ENCODE measurements at places on chromosomes 7 and 10. TPM values are rescaled to one million over a fixed set of nuclear protein-coding genes. Genes with fewer than 3 reads are reported as not detected.

The ZSCAN21 gene
- 20.3 TPM for total RNA-seq

The KLF6 gene
- 40.2 TPM for total RNA-seq

The NXPH1 gene
- total RNA-seq: 1.0 TPM

The SLC18A3 gene
- 16.7 TPM for total RNA-seq

The TFR2 gene
- 1.7 TPM for total RNA-seq

The FANK1 gene
- 2.4 TPM for total RNA-seq

The PMPCB gene
- total RNA-seq: 64.4 TPM

The GPR26 gene
- not detected for total RNA-seq

- DNase-seq: no peak
Observed at GRCh38 chr7:5441840-5442503, 18.3 kb upstream of the TNRC18 start.

DNA sequence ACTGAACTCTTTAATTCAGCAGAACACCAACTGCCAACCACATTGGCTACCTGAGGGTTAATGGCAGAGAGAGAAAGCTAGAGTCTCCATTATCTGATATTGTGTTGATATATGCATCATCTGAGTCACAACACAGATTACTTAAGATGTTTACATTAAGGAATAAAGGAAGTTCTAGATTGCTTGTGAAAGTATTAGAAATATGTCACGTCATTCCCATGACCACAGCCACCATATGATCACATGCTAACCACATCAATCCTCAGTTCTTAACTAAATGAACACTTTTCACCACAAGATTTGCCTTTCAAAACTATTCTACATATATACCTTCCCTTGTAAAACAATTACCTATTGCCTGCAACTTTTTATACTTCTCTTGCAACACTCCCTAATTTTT lies 337.9 kb downstream of the FGFR2 start:
- DNase-seq: no peak

DNA sequence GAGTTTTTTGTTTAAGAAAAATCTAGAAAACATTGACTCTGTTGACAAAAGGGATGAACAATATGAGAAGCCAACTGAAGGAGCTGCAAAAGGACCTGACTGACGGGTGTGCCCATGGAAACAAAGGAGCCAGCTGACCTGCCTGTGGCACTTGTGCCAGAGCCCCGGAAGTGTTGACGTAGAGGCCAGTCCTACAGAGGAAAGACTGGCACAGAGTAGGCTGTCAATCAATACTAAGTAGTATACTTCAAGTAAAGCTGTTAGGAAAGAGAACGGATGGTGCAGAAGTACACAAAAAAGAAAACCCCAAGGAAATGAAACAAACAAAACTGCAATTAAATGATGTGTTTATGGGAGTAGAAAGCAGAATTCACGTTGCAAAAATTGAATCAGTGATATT lies 19.0 kb upstream of the ABI1 start:
- no peak for DNase-seq

GRCh38 chr7:132076301-132077035 lies 499.8 kb downstream of the PLXNA4 start:
- DNase-seq: no peak

DNA sequence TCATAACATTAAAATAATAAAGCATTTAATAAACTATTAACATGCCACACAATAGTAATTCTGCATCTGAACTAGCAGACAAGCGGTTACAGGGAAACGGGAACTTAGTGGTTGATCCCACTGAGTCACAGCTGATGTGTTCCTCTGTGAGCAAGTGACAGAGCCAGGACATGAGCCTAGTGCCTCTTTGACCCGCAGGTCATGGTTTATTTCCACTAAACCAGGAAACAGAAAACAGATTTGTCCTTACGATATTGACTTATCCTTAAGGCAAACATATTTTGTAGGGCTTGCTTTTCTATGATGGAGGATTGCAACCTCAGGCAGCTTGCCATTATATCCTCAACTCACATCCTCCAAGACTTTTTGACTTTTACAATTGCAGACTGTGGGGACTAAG lies 987.3 kb downstream of the CCSER2 start:
- DNase-seq: no peak

DNA sequence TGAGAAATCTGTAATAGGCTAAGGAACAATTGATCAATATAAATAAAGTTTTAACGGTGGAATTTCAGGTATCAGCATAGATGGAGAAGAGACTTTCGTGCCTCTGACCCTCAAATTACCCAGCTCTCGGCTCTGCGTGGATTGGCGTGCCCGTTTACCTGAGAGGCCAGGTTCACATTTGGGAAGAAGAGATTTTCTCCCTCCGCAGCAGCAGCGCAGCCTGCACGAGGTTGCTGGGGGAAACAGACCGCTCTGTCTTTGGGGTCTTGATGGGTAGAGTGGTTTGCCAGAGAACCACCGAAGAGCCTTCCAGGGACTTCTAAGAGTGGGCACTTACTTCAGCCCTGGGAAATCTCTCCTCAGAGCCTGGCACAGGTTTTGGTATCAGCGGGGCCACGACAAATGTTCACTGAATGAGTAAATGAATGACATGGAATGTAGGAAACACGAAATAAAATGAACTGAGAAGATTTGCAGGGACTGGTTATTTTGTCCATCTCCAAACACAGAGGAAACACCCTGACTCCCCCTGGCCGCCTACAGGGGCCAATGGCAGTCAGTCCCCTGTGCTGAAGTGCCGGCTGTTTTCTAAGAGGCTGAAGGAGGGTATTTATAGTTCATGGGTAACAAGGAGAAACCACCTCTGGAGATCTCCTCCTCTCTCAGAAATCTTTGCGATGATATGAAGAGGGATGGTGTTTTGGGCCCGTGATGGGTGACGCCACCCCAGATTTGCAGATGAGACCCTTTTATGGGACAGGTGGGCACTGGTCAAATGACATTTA lies 338.5 kb downstream of the ADARB2 start:
- no peak for DNase-seq

- DNase-seq: no peak
Observed at GRCh38 chr7:4113976-4114375, 568.1 kb upstream of the FOXK1 start.

DNA sequence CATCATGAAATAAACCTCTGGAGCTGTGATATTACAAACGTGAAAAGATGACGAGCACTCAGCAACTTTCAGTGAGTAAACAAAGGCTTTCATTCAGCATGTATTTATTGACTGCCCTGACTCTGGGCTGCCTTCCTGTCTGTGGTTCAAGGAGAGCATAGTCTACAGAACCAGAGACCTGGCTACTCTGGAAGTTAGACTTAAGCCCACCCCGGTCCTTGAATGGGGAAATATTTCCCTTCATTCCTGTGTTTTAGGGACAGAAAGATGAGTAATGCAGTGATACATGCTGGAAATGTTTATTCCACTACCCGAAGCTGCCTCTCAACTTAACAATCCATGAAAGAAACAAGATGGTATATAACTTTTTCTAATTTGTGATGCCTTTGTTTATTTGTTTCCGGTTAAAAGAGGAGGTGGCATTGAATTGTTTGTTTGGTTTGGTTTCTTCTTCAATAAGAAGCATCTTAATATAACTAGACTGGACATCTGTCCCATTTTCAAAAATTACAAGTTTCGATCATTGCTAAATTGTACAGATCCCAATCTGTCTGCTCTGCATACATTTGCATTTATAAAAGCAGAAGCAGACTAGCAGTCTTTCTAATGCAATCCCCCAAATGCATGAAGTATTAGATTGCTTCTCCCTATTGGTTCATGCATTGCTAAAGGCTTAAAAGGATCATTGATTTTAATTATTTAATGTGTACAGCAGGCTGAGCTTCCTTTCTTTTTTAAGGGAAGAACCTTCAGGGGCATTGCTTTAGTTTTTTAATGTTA lies 57.7 kb downstream of the TRUB1 start:
- no peak for DNase-seq

DNA sequence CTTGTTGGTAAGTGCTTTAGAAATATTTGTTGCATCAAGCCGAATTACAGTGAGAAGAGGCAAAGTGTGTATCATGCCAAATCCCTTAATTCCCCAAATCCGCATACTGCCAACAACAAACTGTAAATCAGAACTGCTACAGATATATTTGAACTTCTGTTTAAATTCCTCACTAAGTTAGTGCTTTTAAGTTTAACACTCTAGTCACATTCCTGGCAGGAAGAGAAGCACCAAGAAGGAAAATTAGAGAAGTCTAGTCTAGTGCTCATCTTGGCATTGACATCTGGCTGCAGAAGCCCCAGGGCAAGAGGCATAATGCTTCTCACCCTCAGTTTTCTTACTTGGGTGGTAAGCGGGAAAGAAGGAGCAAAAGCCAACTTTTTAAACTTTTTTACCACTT lies 343.5 kb downstream of the GPR37 start:
- no peak for DNase-seq

DNA sequence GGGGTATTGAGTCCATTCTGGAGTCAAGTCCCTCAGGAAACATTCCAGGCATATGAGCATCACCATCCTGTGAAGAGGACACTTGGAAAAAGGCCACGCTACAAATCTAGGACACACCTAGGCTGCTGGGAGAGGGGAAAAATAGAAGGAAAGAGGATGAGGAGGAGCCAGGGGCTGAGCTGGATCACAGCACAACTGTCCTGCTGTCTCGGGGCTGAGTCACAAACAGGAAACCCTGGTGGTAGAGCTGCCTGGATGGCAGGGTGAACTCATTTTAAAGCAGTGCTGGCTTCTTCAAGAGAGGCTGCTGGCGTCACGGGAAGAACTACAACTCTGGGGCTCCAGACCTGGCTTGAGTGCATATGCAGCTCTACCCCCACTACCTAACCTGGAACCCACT lies 151.5 kb downstream of the RNF216 start:
- no peak for DNase-seq

- no peak for DNase-seq
Observed at GRCh38 chr7:116206141-116206540, 4.2 kb upstream of the TES start.

GRCh38 chr10:58017719-58018367 lies 249.9 kb downstream of the IPMK start:
- no peak for DNase-seq

DNA sequence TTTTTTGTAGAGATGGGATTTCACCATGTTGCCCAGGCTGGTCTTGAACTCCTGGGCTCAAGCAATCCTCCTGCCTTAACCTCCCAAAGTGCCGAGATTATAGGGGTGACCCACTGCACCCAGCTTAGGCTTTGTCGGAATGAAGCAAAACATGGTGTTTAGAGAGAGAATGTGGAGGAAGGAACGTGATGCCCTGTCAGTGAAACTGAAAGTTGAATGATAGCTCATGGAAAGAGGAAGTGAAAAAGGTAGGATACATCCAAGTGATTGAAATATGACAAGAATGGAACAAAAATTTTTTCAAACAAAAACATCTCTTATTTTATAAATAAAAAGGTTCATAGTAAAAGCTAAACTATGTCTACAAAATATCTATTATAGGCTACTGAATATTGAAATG lies 5.9 kb downstream of the AKAP9 start:
- no peak for DNase-seq

- DNase-seq: no peak
Observed at GRCh38 chr7:45582136-45582749, 8.1 kb downstream of the ADCY1 start.

DNA sequence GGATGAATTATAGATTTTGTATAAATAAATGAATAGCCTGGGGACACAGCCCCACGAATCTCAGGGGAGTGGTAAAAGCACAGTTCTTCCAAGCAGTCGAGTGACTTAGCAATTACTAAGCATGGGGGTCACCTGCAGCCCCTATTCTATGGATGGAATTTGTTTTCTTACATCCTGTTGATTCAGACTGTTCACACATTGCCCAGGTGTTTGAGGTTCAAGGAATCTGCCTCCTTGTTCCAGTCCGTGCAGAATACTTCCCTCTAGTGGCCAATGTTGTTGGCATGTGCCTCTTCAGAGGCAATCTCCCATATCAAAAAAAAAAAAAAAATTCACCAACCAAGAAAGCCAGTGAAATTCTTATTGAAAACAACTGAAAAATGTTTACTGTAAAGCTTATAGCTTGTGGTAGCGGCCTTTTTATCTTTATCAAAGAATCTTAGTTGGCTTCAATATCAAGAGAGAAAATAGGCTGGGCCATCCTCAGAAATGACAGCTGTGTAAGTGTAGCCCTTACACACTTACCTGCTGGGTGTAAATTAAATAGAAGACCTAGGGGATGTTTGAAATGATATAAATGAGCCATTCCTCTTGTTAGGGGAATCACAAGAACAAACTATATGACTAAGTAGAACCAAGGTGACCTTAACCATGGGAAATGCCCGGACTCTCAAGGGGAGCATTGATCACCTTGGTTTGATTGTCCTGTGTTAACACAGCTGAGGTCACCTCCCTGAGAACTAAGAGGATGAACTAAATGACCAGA lies 7.8 kb downstream of the LIPM start:
- no peak for DNase-seq

- DNase-seq: no peak
Observed at GRCh38 chr10:29850371-29850770, 209.0 kb downstream of the JCAD start.

DNA sequence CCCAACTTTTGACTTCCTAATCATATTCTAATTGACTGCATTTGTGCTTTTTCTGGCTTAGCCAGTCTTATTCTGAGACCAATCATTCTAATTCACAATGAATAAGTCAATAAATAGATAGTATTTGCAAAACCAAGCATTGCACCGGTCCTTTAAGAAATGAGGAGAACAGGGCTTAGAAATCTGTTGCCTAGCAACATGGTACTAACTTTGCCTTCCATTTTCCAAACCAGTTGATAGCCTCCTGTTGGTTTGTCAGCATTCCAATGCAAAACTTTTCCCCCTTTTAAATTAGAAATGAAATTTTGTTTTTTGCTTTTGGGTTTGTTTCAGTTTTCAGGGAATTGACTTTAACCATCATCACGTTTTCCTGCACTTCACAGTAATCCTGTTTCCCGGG lies 603.5 kb upstream of the NRP1 start:
- no peak for DNase-seq

DNA sequence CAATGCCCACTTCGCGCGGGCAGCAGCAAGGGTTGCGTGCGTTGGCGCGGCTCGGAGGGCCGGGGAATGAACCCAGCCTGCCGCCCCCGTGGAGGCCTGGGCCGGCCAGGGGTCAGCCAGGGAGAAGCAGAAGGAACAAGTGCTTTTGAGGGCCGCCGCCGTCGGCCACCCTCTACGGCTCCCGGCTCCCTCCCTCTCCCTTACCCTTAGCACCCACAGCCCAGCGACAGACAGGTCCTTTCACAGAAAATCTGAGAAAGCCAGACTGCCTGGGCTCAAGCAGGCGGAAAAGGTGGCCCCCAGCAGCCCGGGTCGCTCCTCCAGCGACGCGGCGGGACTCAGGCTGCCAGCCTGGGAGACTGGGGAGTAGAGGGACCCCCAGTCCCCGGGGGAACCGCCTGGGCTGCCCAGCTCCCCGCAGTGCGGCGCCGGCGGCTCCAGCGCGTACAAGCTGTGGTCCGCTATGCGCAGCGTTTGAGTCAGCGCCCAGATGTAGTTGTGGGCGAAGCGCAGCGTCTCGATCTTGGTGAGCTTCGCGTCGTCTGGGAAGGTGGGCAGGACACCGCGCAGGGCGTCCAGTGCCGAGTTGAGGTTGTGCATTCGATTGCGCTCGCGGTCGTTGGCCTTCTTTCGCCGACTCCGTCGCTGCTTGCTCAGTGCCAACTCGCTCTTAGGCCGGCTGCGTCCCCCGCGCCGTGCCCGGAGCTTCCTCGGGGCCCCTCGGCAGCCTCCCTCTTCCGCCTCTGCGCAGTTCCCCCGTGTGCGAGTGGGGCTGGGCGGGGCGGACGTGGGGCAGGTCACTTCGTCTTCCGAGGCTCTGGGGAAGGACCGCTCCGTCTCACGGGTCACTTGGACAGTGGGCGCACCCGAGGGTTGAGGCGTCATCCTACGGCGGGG lies 815 bp downstream of the NEUROG3 start:
- DNase-seq: no peak

- DNase-seq: no peak
Observed at GRCh38 chr7:108347616-108348015, 108.6 kb downstream of the NRCAM start.

All from neural crest cell (in vitro differentiated cells).